Activated T-helper 2 cell treated with anti-CD3 and anti-CD28 coated beads, Interferon-gamma antibody, Interleukin-2, Interleukin-4, amounts not matched to agents 10 μg/mL and 5 μg/mL and 100 μg/mL, durations not matched to agents 14 hours and 24 hours and 36 hours (primary cell): ENCODE measurements at places on chromosomes 12 and 14. TPM values are rescaled to one million over a fixed set of nuclear protein-coding genes. Genes with fewer than 3 reads are reported as not detected.

GRCh38 chr14:101069666-101070362, 166.3 kb upstream of the RTL1 start:
- no peaks in the 10 kb centered on the region for H3K27me3 ChIP-seq
- H3K27ac ChIP-seq: no peak overlapping the region
- no peaks in the 10 kb centered on the region for H3K36me3 ChIP-seq
- no peak for DNase-seq

- H3K27me3 ChIP-seq: peaks cover 2% of the 10 kb centered on the region
- H3K4me3 ChIP-seq: no peak overlapping the region
- no peaks in the 10 kb centered on the region for H3K4me1 ChIP-seq
- no peaks in the 10 kb centered on the region for H3K36me3 ChIP-seq
Observed at GRCh38 chr14:34302654-34303053, 159.4 kb downstream of the SPTSSA start.

The BTG1 gene
- 67.8 and 71.7 TPM in 2 replicates for total RNA-seq

DNA sequence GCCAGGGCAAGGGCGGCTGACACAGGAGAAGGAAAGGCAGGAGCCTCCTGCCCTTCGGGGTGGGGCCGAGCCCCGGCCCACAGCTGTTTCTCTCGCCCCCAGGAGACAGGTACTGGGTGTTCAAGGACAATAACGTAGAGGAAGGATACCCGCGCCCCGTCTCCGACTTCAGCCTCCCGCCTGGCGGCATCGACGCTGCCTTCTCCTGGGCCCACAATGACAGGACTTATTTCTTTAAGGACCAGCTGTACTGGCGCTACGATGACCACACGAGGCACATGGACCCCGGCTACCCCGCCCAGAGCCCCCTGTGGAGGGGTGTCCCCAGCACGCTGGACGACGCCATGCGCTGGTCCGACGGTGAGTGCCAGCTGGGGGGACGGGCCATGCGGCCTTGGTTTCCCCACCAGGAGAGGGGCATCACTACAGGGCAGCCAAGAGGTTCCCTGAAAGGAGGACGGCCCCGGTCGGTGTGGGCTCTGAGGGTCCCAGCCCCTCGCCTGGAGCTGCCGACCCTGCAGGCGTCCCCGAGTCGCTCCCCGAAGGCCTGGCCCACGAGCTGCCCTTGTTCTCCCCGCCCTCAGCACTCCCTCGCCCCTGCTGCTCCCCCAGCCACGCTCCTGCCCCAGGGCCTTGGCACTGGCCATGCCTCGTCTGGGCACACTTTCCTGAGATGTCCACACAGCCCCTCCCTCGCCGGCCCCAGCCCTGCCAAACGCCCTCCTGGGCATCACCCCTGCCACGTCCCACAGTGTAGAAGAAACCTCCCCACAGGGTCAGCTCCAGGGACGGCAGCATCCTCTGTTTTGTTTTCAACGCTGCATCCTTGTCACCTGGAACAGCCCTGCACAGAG, 21.7 kb downstream of the MMP17 start:
- no peaks in the 10 kb centered on the region for H3K27me3 ChIP-seq
- H3K36me3 ChIP-seq: no peaks in the 10 kb centered on the region
- DNase-seq: no peak
- peaks cover 2% of the 10 kb centered on the region for H3K4me1 ChIP-seq

GRCh38 chr14:54974788-54975414, 52.0 kb downstream of the WDHD1 start:
- no peak overlapping the region for H3K4me3 ChIP-seq
- DNase-seq: no peak
- peaks cover 53% of the 10 kb centered on the region for H3K36me3 ChIP-seq
- peaks cover 6% of the 10 kb centered on the region for H3K4me1 ChIP-seq

The RNASE1 gene
- total RNA-seq: not detected in 2 replicates

The RNASE9 gene
- total RNA-seq: not detected in 2 replicates

GRCh38 chr12:52179396-52179973, 12.3 kb downstream of the KRT80 start:
- no peak for DNase-seq
- no peak overlapping the region for H3K4me3 ChIP-seq
- no peaks in the 10 kb centered on the region for H3K27me3 ChIP-seq
- H3K27ac ChIP-seq: no peak overlapping the region
- H3K36me3 ChIP-seq: no peaks in the 10 kb centered on the region

GRCh38 chr14:34749408-34749807, 35.0 kb upstream of the CFL2 start:
- no peaks in the 10 kb centered on the region for H3K27me3 ChIP-seq
- DNase-seq: no peak
- H3K36me3 ChIP-seq: peaks cover 12% of the 10 kb centered on the region
- no peak overlapping the region for H3K27ac ChIP-seq
- H3K4me1 ChIP-seq: no peaks in the 10 kb centered on the region

DNA sequence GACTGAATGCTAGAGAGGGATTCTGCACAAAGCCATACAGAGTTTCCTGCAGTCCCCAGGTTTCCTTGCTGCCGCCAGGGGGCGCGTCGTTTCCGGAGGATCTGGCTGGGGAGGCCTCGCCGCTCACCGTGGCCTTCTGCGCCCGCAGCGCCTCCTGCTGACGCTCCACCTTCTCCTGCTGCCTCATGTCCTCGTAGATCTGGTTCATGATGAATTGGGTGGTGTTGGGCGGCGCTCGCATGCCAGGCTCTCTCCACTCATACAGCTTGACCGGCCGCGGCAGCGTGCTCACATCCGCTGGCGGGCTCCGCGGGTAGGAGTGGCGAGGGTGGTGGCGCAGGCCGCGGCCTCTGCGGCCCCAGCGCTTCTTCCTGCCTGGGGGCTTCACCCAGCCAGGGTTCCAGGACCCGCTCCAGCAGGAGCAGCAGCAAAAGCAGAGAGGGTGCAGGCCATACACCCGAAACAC, 987 bp downstream of the CCER1 start:
- no peak for DNase-seq
- no peak overlapping the region for H3K27ac ChIP-seq
- H3K27me3 ChIP-seq: no peaks in the 10 kb centered on the region
- H3K36me3 ChIP-seq: no peaks in the 10 kb centered on the region

The TFCP2 gene
- total RNA-seq: 42.2 and 44.2 TPM in 2 replicates

DNA sequence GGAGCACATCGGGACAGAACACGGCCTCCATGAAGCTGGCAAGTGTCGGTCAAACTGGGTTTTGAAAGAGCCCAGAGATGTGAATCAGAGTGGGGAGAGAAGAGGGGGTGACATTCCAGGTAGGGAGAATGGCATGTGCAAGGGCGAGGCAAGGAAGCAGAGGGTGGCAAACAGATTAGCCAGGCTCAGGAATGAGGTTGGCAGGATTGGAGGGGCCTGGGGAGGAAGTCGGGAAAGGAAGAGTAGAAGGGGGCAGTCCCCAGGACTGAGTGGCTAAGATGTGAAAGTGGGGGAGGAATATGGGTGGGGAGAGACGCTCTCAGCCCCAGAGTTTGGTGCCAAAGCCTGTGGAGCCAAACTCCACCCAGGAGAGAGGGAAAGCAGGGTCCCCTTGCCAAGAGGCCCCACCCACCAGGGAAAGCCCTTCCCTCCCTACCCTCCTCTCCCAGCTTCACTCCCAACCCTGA, 5.5 kb upstream of the HDAC7 start:
- peaks cover 7% of the 10 kb centered on the region for H3K36me3 ChIP-seq
- DNase-seq: no peak
- H3K27me3 ChIP-seq: no peaks in the 10 kb centered on the region
- peaks cover 67% of the 10 kb centered on the region for H3K4me1 ChIP-seq

The CD163 gene
- total RNA-seq: not detected in 2 replicates

GRCh38 chr14:53062856-53063255, 90.3 kb downstream of the DDHD1 start:
- peaks cover 9% of the 10 kb centered on the region for H3K4me1 ChIP-seq
- H3K27me3 ChIP-seq: no peaks in the 10 kb centered on the region
- peaks cover 36% of the 10 kb centered on the region for H3K36me3 ChIP-seq
